ENCODE measurements at places on chromosomes 13 and 19. TPM values are rescaled to one million over a fixed set of nuclear protein-coding genes. Genes with fewer than 3 reads are reported as not detected.

- DNase-seq: no peak
These were observed 9.8 kb upstream of the MARCHF2 start for GRCh38 chr19:8403098-8403819.

- no peak for DNase-seq
These were observed 43.5 kb upstream of the ZNF85 start for GRCh38 chr19:20879501-20879900.

GRCh38 chr13:93425411-93425810 lies 198.8 kb downstream of the GPC6 start:
- DNase-seq: no peak

DNA sequence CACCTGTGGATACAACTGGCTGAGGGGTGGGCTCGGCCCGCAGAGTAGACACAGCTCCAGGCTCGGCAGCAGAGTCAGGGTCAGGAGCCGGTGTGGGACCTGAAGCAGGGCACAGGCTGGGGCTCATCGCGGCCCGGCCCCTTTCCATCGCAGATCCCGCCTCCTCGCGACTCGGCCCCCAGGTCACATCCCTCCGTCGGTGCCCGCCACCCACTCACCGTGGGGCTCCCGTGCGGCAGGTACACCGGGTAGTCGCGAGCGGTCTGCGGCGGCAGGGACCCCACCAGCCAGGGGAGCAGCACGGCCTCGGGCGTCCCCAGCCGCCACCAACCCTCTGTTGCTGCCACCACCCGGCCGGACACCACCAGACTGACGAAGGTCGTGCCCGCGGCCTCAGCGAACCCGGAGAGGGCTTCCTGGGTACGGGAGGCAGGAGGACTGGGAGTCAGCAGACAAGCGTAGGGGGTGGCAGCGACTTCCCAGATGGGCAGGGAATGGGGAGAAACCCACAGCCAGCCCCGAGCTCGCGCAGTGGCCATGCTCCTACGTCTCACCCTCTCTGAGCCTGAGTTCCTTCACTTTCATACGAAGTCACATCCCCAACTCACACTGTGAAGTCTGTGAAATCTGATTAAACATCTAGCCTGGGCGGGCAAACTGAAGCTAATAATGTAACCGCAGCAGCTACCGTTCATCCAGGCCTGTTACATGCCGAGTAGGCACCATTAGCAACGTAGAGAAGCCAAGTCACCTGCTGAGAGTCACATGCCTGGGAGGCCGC lies 3.7 kb downstream of the FUZ start:
- no peak for DNase-seq

GRCh38 chr13:22517544-22517943 lies 663.2 kb upstream of the SGCG start:
- no peak for DNase-seq

GRCh38 chr13:21913010-21913409 lies 242.1 kb downstream of the FGF9 start:
- no peak for DNase-seq

DNA sequence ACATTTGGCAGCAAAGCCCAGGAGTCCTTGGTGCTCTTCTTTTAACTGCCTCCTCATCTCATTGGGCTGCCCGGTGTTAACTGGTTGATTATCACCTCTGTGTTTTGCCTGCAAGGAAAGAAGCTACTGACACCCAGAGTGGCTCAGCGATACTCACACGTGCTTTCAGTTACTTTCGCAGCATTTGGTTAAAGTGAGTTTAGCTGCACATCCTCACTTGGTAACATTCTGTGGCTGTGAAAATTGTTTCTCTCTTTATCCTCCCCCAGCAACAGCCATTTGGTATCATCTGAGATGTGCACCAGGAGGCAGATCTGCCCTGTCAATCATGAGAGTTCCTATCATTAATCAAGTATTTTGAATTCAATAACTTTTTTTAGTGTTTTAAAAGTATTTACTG lies 44.6 kb upstream of the GPR183 start:
- DNase-seq: no peak

- DNase-seq: no peak
These were observed 52.0 kb upstream of the NPAS1 start for GRCh38 chr19:46967578-46968032.

DNA sequence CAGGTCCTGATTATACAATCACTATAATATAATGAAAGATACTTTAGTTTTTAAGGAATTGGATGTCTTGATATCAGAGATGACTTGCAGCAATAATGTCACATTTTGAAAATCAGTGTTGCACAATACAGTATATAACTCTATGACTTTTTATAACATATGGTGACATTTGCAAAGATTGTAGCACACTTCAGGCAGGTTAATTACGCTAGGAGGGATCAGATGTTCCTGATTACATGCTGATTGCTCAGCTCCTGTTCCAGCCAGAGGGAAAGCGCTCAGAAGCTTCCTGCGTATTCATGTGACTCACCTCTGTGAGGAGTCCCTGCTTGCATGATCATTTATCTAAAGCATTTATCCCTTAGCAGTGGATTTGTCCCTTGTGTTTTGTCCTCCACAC lies 265.6 kb downstream of the GPC5 start:
- DNase-seq: no peak

DNA sequence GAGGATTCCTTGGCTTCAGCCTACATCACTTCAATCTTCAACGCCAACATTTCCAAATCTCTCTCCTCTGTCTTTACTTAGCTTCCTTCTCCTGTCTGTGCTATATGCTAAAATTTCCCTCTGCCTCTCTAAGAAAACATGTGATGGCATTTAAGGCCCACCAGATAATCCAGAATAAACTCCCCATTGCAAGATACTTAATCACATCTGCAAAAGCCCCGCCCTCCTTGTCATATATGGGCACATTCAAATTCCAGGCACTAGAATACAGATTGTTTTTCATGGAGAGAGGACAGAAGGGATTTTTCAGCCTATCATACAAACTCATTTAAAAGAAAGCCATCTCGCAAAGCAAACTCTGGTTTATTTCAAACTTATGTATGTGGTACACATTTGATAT lies 16.2 kb downstream of the ARGLU1 start:
- DNase-seq: no peak

DNA sequence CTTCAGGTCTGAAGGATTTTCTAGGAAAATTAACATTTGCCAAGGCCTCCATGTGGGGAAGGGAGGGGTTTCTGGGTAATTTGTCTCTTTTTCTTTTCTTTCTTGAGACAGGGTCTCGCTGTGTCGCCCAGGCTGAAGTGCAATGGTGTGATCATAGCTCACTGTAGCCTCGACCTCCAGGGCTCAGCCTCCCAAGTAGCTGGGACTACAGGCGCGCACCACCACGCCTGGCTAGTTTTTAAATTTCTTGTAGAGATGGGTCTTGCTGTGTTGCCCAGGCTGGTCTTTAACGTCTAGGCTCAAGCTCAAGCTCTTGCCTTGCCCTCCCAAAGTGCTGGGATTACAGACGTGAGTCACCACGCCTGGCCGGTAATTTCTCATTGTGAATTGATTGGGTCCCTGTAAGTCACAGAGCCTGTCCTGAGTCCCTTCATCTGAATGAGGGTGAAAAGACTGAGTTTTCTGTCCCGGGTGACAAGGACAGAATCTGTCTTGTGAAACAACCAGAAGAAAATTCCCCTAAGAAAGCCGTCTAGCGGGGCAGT lies 10.0 kb upstream of the SPC24 start:
- no peak for DNase-seq

GRCh38 chr19:46159418-46160232 lies 11.6 kb downstream of the IGFL2 start:
- no peak for DNase-seq

DNA sequence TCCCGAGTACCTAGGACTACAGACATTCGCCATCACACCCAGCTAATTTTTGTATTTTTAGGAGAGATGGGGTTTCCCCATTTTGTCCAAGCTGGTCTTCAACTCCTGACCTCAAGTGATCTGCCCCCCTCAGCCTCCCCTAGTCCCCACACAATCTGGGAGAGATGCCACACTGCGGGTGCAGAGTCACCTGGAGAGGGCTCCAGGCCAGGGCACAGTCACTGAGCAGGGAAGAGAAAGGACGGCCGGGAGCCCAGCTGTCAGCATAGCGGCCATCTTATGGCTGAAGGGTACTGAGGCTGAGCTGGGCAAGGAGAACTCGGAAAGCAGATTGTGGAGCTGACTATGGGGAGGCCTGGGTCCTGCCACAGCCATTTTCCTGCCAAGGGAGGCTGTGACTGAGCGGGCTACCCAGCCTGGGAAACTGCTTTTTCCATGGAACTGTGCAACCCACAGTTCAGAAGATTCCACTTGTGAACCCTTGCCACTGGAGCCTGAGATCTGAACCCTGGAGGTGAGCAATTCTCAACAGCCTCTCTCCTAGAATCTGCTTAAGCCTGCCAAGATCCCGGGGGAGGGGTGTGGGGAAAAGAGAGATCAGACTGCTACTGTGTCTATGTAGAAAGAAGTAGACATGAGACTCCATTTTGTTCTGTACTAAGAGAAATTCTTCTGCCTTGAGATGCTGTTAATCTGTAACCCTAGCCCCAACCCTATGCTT lies 109.2 kb downstream of the ZNF486 start:
- DNase-seq: no peak

GRCh38 chr13:80299046-80299445 lies 41.9 kb downstream of the SPRY2 start:
- DNase-seq: no peak

- no peak for DNase-seq
These were observed 18.8 kb upstream of the MTRF1 start for GRCh38 chr13:41282129-41282571.

- DNase-seq: no peak
These were observed at the start of gene CCDC70 for GRCh38 chr13:51861723-51862300. TSS of gene CCDC70 (plus strand) at chr13:51861969. CDS start at chr13:51865412, 3,443 bp downstream.

- DNase-seq: no peak
These were observed 729.0 kb downstream of the FGF9 start for GRCh38 chr13:22399801-22400420.

GRCh38 chr19:13151605-13152355 lies 1.6 kb downstream of the IER2 start:
- DNase-seq: peak; percentile 98

GRCh38 chr19:54268936-54269335 lies 11.9 kb upstream of the LILRB5 start:
- DNase-seq: no peak

- no peak for DNase-seq
These were observed 13.2 kb downstream of the GPX4 start for GRCh38 chr19:1116726-1117581.

GRCh38 chr13:71803066-71803465 lies 63.9 kb downstream of the DACH1 start:
- no peak for DNase-seq

- no peak for DNase-seq
These were observed 2.9 kb downstream of the CILP2 start for GRCh38 chr19:19540715-19541515.

DNA sequence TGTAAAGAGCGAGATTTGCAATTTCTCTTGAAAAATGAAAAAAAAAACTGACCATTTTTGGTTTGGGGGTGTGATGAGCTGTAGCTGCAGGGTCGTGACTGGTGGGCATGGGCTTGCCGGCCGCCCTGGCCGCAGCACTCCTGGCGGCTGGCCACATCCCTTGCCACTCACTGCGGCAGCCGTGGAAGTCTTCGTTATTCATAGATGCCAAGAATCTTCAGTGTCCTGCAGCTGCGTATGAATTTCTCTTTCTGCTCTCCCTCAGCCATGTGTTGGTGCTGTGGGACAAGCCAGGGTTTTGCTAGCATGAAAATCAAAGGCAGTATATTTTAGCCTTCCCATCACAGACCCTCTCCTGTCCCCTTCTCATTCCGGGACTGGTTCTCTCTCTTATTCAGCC lies 151.7 kb upstream of the TSHZ3 start:
- DNase-seq: peak; percentile 34

Gene CEACAM18
- not detected for total RNA-seq

Gene PGLYRP1
- total RNA-seq: not detected

Gene PSG7
- total RNA-seq: not detected

Gene LMTK3
- total RNA-seq: 21.6 TPM

Gene ATXN8OS
- total RNA-seq: not detected

Gene TNFSF9
- total RNA-seq: 1.3 TPM

Gene FCAR
- not detected for total RNA-seq

Gene CEACAM21
- total RNA-seq: not detected

Gene SERPINE3
- total RNA-seq: 0.36 TPM

Gene EXOC3L2
- not detected for total RNA-seq

Gene CEACAM16
- not detected for total RNA-seq

Measured in type B pancreatic cell (in vitro differentiated cells).